HCT116 (cell line): ENCODE measurements at places on chromosomes 12 and 14.

DNA sequence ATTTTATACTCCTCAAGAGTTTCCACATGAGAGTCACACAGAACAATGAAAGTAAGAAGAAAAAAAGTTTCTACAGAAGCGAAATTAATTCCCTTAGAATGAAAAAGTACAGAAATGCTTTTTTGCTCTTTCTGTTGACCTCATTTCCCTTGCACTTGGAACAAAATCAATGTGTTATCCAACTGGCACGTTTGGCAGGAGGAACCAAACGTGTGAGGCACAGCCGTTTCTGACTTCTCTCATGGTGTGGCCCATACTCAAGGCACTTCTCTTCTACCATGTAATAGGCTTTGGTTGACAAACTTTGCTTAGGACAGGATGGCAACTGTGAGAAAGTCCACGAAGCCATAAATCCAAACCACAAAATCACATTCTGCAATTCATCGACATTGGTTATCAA is 297.0 kb downstream of the FUT8 start:
- no peak for DNase-seq

DNA sequence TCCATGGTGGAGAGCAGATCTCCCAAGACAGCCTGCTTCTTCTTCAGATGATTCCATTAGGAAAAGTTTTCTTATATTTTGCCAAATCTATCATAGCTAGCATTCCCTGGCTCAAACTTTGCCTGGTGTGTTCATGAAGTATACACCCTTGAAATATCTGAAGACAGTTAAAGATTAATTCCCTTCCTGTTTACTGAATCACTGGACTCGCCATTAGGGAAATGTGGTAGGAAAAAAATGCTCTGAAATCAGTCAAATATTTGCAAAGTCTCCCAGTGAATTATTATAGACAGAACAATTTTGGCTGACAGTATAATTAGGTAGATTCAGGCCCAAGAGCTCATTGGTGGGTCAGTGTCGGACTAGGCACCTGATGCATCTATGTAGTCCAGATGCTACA is 86.5 kb downstream of the PDZRN4 start:
- DNase-seq = no peak

DNA sequence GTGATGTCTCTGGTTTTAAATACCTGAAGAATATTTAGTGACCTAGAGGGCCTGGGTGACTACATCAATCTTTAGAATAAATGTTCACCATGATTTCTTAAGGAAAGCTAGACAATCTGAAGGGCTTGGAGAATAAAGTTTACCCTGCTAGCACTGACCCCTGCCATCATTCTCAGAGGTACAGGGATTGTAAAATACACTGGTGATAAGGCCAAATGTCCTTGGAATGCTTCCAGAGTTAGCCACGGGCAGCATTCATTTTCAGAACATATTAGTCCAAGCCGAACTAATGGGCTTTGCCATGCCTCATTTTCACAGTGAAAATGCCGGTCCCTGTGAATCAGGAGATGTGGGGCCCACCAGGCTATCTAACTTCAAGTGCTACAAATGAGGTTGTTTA is 1381.7 kb upstream of the SEL1L start:
- no peak for DNase-seq

- no peak for DNase-seq
These were observed 393.5 kb downstream of the AACS start for GRCh38 chr12:125458552-125459268.

DNA sequence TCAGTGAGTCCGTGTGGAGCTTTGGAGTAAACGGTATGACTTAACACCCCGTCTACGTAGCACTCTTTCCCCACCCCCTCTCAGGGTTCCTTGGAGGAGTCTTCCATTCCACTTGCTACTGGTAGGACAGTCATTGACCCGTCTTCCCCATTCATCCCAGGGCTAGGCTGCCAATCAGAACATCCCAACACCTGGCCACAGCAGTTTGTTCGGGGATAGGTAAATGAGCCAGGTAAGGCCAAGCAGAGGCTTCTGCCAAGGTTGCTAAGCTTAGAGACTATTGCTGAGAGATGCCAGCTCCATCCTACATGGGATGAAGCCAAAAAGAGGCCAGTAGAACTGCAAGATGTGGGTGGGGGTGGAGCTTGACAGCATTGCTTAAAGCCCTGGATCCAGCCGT is 130.8 kb downstream of the BCL11B start:
- no peak for DNase-seq

DNA sequence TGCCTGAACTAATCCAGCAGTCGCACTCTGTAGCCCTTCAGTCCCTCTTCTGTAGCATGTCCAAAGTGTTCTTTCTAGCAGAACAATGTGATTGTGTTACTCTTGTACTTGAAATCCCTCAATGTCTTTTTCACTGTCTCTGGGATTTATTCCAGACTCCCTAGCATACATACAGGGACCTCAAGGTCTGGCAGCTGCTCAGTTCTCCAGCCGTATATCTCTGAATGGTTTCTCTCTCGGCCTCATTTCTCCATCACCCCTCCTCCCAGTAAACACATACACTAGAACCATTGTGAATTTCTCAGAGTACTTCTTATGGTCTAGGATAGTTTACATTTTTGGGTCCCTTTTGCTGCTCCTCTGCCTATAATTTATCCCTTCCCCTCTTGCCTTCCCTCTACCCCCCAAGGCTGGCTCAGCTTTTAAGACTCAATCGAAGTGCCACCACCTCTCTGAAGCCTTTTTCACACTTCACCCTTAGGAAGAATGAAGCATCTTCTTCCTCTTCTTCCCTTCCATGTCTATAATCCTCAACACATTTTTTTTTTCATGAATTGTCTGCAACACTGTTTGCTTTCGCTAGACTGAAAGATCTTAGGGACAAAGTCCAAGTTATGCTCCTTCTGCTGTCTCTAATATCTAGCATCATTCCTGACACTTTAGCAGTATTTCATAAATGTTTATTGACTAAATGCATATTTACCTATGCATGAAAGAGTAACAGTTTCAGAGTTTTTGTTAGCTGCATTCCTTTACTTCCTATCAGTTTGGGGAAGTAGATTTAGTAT is 446.1 kb downstream of the ZFP36L1 start:
- DNase-seq = no peak

DNA sequence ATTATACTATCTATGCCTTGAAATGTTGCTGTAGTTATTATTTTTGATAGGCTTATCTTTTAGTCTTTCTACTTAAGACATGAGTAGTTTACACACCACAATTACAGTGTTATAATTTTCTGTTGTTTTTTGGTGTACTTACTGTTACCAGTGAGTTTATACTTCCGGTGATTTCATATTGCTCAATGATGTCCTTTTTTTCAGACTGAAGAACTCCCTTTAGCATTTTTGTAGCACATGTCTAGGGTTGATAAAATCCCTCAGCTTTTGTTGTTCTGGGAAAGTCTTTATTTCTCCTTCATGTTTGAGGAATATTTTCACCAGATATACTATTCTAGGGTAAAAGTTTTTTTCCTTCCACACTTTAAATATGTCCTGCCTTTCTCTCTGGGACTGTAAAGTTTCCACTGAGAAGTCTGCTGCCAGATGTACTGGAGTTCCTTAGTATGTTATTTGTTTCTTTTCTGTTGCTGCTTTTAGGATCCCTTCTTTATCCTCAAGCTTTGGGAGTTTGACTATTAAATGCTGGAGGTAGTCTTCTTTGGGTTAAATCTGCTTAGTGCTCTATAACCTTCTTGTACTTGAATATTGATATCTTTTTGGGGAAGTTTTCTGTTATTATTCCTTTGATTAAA is 41.5 kb upstream of the FERMT2 start:
- no peak for DNase-seq

GRCh38 chr12:6230321-6231110 is 30.3 kb downstream of the CD9 start:
- DNase-seq = no peak

- no peak for DNase-seq
These were observed 384.5 kb downstream of the SEC23A start for GRCh38 chr14:38718519-38718918.

DNA sequence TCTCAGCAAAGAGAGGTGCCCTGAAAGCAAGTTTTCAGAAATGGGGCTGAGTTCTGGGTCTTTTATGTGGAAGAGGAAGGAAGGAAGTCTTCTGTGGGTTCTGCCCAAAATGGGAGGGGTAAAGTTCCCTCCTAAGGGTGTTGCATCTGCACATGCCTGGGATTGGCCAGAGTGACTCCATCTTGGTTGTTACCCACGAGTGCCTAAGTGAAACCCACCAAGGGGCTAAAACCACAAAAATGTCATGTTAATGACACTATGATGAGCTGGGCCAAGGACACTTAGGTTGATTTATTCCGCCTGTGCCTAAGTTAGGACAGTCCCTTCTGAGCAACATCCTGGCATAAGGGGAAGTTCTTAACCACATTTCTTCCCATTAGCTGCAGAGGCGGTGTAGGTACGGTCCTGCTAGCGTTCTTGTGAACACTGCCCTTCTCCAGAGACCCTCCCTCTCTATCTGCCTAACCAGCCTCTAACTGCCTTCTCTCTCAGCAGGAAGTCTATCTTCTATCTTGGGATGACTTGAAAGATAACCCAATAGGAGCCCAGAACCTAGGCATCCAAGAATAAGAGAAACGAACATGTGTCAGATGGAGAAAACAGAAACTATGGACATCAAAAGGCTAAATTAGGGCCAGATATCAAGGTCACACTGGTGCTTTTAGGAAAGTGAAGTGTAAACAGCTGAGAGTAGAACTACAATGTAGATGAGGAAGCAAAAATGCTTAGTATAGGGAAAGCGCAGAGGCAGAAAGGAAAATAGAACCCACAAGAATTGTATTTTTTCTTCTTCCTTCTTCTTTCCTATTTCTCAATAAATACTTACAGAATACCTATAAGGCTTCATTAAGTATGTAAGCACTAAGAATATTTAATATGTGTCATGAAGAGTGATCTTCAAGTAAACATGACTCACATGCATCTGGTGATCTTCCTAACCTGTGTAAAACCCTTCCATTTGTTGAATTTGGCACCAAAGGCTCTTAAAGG is 104.2 kb upstream of the AMN1 start:
- no peak for DNase-seq

- no peak for DNase-seq
These were observed 102.6 kb upstream of the PRB2 start for GRCh38 chr12:11497995-11498394.

DNA sequence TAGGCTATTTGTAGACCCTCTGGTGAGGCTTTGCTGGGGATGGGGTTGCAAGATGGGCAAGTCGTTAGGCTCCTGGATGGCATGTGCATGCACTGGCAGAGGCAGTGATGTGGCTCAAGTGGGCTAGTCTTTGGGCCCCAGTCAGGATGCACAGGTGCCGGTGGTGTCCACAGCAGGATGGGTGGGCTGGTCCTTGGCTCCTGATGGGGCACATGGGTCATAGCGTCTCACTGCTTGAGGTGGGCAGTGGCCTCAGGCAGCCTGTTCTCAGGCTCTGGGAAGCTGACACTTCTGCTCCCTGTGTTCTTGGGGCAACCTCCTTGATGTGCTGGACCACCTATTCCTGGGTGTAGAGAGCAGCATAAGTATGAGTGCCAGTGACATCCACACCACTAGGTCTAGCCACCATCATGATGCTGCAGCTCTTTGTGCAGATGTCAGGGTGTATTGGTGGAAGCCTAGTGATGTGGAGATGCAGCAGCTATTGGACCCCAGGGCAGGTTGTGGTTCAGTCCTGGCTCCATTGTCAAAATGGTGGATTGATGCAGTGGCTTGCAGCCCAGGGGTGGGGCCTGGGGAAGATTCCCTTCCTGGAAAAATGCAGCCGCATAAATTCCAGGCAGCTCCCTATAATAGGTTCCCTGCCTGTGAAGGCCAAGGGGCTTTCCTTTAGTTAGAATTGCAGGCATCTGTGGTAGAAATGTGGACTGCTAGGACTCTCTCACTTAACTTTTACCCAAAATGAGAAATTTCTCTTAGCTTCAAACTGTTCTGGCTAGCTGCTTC is 742.5 kb upstream of the MDGA2 start:
- no peak for DNase-seq
